ENCODE measurements at places on chromosomes 12 and 14.

GRCh38 chr12:2550561-2551411 is 244.0 kb upstream of the FKBP4 start:
- no peak for DNase-seq

GRCh38 chr12:122042910-122043309 is 21.2 kb downstream of the BCL7A start:
- no peak for DNase-seq

GRCh38 chr14:68722968-68723566 is 69.8 kb downstream of the ZFP36L1 start:
- DNase-seq, result no peak

DNA sequence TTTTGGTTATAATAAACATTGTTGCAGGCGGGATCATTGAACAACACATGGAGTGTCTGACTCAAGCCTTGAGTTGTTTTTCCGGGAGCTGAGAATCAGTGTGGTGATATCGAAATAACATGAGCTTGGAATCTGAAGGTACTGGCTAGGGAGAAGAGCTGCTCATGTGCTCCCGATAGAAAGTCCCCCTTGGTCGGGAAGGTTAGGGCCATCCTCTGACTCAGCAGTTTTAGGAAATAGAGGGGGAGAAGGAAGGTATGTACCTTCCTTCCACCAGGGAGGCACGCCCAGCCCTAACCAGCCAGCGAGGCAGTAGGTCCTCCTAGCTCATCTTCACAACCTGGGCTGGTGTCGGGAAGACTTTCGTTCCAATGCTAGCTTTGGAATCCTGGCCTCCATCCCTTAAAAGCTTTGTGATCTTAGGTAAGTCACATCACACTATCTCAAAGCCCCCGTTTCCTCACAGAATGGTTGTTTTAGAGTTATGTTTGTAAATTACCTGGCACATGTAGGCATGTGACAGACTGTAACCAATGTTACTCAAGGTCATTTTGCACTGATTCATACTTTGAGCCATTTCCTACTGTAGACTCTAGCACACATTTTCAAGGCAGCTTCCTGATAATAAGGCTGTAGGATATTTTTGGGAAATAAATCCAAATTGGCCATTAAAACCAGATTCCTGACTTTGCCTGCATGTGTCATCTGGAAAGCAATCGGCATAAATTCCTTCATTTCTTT is 1.9 kb upstream of the RAB35 start:
- no peak for DNase-seq

DNA sequence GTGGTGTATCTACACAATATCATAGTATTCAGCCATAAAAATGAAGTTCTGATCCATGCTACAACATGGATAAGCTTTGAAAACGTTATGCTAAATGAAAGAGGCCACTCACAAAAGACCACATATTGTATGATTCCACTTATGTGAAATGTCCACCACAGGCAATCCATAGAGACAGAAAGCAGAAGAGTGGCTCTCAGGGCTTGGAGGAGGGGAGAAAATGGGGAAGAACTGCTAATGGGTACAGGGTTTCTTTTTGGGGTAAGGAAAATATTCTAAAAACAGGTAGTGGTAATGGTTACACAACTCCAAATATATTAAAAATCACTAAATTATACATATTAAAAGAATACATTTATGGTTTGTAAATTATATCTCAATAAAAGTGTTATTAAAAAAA is 16.5 kb downstream of the SCNN1A start:
- DNase-seq, result no peak

DNA sequence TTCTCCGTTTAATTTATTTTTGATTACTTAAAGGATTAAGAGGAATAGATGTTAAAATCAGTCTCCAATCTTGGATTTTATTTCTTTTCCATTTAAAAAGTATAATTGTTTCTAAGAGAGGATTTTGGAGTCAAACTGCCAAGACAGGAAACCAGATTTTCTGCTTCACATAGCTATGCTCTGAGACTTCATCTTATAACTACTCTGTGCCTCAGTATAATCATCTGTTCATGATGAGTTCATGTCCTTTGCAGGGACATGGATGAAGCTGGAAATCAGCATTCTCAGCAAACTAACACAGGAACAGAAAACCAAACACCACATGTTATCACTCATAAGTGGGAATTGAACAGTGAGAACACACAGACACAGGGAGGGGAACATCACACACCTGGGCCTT is 9.0 kb upstream of the TAS2R31 start:
- DNase-seq, result no peak

Data from CD4-positive, alpha-beta T cell treated with Interleukin-17A for 1 hour (primary cell).